ENCODE measurements at places on chromosomes 13 and 19. TPM values are rescaled to one million over a fixed set of nuclear protein-coding genes. Genes with fewer than 3 reads are reported as not detected.

Gene KLK4
- total RNA-seq, result not detected

Gene TTC9B
- 0.29 TPM for total RNA-seq

Gene ZNF729
- total RNA-seq, result not detected

Gene RGL3
- 4.8 TPM for total RNA-seq

Gene ZNF430
- 9.8 TPM for total RNA-seq

Gene WDR87
- not detected for total RNA-seq

Gene ADAMTSL5
- 6.4 TPM for total RNA-seq

Gene PCSK4
- total RNA-seq, result 5.4 TPM

Gene TBC1D4
- 5.9 TPM for total RNA-seq

Gene HIF3A
- total RNA-seq, result not detected

Gene CGB8
- total RNA-seq, result 4.7 TPM

Gene PRR20A
- not detected for total RNA-seq

Gene CCDC106
- total RNA-seq, result 2.6 TPM

Gene WBP4
- total RNA-seq, result 11.9 TPM

Gene TINCR
- total RNA-seq, result 0.50 TPM

Gene EEF2
- 1,342 TPM for total RNA-seq

Gene MCEMP1
- total RNA-seq, result not detected

Gene TMEM238
- 1.2 TPM for total RNA-seq

Gene COX6B2
- total RNA-seq, result not detected

Gene ZBTB32
- not detected for total RNA-seq

Gene VSTM1
- not detected for total RNA-seq

Gene NAT14
- total RNA-seq, result 65.7 TPM

Gene SNRPD2
- 319 TPM for total RNA-seq

Gene CLEC11A
- total RNA-seq, result 7.9 TPM

Gene KLK13
- not detected for total RNA-seq
